Activated CD4-positive, alpha-beta T cell treated with anti-CD3 and anti-CD28 coated beads for 48 hours (primary cell): ENCODE measurements at places on chromosomes 16 and 17.
A peak's percentile ranks its signal among the peaks of the same experiment; 100 is the strongest.

DNA sequence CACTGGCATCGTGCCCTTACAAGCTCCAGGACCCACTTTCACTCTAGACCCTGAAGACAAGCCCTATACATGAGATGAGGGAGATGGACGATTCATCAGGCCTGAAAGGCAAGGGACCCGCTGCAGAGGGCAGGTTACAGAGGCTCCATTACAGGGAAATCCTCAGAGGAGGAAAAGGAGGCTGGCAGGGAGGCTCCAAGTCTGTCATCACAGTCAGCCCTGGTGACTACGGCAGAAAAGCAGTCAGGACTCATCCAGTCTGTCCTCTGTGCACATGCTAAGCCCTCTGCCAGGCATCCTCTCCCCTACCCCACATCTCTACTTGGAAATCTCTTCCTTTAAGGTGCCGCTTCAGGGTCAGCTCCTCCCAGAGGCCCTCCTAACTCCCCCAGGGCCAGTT, 197.7 kb upstream of the CDH5 start:
- no peak for DNase-seq

GRCh38 chr17:34226744-34227034, 28.4 kb upstream of the CCL2 start:
- DNase-seq, result no peak

DNA sequence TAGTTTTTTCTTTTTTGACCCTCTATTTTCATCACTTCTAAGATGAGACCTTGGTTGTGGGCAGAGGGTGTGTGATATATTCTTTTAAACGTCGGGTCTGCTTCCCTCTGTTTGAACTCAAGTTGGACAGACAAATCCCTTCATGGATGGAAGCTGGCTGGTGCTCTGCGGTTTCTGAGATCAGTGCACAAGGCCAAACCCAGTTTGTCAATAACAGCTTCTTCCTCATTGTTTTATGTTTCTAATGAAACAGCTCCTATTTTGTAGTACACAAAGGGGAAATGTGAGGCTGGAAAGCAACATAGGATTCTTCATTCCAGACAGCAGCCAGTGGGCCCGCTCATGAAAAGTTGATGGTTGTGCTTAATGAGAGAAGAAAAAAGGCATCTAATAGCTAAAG, 159.6 kb downstream of the PRKCA start:
- no peak for DNase-seq

GRCh38 chr17:17091856-17092756, 49.8 kb downstream of the MPRIP start:
- DNase-seq, result no peak

DNA sequence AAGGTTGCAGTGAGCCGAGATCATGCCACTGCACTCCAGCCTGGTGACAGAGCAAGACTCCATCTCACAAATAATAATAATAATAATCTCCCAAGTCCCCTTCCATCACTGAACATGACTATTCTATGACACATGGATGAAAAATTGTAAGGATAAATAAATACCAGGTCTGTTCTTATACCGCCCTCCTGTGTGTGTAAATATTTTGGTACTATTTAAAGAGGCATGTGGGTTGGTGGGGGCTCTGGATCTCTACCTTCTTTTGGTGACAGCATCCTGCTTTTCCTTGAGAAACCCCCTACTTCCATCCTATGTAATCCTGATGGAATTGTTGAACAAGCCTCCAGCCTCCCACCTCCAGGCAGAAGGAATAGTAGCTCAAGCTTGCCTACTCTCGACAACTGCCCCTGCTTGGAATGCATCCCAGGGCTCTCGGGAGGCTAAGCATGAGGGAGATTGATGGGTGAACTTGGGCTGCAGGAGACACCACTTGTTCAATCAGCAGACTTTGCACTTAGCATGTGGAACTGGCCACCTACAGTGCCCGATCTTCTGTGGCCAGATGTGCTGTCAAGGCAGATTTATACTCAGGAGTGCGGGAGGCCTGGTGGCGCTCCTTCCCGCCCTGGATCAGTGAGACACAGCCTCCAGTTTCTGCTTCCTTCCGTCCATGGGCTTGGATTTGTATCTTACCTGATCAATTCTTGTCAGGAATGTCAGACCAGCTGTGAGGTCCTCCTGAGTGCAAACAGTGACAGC, 287.4 kb downstream of the SLC39A11 start:
- DNase-seq, result no peak

- no peak for DNase-seq
Measured at GRCh38 chr17:57518587-57519581, 226.2 kb downstream of the CCDC182 start.

DNA sequence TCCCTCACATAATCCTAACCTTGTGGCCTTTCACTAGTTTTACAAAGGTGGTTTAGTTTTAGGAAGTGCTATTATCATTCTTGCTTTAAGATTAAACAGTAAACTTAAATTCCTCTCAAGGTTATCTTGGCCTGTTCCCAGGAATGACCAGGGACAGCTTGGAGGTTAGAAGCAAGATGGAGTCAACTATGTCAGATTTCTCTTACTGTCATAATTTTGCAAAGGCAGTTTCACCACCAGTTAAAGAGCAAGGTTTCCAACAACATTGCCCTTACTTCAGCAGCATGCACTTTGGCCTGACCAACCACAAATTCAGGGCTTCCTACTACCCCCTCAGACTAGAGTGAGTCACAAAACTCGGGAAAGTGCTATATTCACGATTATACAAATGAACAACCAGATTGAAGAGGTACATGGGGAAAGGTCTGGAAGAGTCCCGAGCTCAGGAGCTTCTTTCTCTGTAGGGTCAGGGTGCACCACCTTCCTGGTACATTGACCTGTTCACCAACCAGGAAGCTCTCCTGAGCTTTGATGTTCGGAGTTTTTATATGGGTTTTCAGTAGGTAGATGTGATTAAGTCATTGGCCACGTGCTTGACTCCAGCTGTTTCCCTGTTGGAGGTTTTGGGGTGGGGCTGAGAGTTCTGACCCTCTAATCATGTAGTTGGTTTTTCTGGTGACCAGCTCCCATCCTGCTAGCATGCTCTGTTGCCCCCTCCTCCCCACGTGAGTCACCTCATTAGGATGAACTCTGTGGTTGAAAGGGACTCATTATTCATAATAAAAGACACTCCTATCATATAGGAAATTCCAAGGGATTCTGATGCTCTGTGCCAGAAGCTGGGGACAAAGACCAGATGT, 19.4 kb downstream of the RHOT1 start:
- DNase-seq, result no peak

- DNase-seq, result no peak
Measured at GRCh38 chr17:27524594-27524993, 68.3 kb downstream of the KSR1 start.

DNA sequence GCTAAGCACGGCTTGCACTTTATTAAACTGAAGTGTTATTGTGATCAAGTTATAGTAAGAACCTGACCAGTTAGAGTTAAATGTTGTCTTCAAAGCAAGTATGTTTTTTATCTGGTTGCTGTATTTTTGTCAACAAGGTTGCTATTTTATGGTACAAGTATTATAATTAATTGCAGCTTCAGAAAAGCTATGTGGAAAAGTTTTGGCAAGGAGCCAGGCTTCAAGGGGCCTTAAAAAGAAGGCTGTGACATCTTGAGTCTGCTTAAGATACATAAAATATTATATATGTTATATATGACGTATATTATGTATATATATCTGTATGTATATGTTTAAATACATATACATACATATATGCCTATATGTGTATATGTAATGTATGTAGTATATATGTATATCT, 1461.2 kb upstream of the CDH8 start:
- DNase-seq, result no peak

GRCh38 chr17:12983991-12984884, 33.6 kb downstream of the ELAC2 start:
- DNase-seq, result no peak

GRCh38 chr17:73304971-73305812, 6.6 kb downstream of the CDC42EP4 start:
- no peak for DNase-seq

DNA sequence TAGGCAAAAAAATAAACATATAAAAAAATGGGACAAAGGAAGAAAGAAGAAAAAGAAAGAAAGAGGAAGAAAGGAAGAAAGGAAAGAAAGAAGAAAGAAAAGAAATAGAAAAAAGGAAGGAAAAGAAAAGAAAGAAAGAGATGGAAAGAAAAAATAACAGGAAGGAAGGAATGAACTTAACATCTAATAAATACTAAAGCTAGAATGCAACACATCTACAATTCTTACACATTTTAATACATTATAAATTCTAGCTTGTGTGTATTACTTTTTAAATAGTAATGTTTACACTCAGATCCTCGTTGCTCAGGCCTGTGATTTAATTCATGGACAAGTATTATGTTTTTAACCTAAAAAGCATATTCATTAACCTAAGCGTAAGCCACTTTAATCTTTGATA, 703.0 kb upstream of the KIF2B start:
- no peak for DNase-seq

- no peak for DNase-seq
Measured at GRCh38 chr17:32483451-32484019, 3.3 kb upstream of the CDK5R1 start.

- no peak for DNase-seq
Measured at GRCh38 chr16:80034948-80035663, 434.6 kb upstream of the MAF start.

DNA sequence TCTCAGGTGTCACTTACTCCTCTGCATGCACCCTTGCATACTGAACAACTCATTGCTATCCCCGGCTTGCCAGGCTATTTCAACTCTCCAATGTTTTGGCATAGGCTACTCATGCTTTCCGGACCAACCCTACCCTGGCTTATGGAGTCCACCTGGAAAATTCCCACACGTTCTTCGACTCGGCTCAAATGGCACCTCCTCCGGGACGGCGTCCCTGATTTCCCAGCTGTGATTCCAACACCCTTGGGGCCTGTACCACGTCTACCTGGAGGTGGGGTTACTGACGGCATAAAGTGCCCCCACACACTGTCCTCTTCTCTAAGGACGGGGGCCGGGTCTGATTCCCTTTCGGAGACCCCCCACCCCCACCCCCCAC, 498 bp downstream of the SMYD4 start:
- DNase-seq, result peak; percentile 16

GRCh38 chr16:11824362-11824761, 27.0 kb downstream of the RSL1D1 start:
- DNase-seq, result no peak

- DNase-seq, result peak; percentile 86
Measured at GRCh38 chr17:43398724-43399595, at the start of gene ARL4D. ARL4D (plus strand) TSS chr17:43398993; CDS start chr17:43399733, 740 bp downstream.

GRCh38 chr16:89407925-89408300, 82.4 kb downstream of the ANKRD11 start:
- no peak for DNase-seq

DNA sequence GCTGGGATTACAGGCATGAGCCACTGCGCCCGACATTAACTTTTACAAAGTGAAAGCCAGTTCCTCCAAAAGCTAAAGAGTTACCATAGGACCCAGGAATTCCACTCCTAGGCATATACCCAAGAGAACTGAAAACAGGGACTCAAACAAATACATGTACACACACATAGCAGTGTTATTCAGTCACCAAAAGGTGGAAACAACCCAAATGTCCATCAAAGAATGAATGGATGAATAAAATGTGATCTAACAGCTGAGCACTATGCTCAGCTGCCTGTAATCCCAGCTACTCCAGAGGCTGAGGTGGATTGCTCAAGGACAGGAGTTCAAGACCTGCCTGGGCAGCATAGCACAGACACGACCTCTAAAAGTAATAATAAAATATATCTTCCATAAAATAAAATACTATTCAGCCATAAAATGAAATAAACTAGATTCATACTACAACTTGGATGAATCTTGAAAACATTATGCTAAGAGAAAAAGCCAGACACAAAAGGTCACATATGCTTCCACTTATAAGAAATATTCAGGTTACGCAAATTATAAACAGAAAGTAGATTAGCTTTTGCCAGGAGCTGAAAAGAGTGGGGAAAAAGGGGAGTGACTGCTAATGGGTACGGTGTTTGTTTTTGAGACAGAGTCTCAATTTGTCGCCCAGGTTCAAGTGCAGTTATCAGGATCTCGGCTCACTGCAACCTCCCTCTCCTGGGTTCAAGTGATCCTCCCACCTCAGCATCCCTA, 9.3 kb upstream of the USP7 start:
- DNase-seq, result no peak

- peak; percentile 30 for DNase-seq
Measured at GRCh38 chr16:1612320-1613111, at the start of gene CRAMP1. CRAMP1 (plus strand) TSS chr16:1612360; CDS start chr16:1614640, 2,280 bp downstream.

DNA sequence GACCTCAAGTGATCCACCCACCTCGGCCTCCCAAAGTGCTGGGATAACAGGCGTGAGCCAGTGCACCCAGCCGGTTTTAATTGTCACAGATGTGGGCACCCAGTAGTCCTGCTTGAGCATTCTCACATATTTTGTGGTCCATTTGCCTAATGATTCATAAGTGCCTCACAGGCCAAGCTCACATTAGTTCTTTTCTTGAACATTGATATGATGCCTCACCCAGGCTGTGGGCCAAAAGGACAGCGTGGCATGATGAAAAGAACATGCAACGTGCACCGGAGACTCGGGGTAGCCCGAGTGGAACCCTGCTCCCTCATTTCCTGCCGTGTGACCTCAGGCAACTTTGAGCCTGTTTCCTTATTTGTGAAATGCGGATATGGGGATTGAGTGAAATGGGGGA, 181.9 kb downstream of the SNX29 start:
- DNase-seq, result no peak

DNA sequence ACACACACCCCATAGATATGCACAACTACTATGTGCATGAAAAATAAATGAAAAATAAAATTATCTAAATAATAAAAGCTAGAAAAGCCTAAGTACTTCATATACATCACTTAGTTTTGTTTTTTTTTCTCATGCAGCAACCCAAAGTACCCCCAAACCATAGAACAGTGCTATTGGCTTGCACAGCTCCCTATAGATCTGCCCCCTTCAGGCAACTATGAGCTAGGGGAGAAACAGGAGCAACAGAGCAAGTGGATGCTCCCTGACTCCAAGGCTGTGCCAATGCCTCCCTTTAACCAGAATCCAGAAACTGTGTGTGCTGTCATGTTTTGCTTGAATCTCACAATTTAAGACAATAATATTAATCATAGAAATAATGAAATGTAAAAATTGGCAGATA, 605.5 kb downstream of the TOX3 start:
- DNase-seq, result no peak

DNA sequence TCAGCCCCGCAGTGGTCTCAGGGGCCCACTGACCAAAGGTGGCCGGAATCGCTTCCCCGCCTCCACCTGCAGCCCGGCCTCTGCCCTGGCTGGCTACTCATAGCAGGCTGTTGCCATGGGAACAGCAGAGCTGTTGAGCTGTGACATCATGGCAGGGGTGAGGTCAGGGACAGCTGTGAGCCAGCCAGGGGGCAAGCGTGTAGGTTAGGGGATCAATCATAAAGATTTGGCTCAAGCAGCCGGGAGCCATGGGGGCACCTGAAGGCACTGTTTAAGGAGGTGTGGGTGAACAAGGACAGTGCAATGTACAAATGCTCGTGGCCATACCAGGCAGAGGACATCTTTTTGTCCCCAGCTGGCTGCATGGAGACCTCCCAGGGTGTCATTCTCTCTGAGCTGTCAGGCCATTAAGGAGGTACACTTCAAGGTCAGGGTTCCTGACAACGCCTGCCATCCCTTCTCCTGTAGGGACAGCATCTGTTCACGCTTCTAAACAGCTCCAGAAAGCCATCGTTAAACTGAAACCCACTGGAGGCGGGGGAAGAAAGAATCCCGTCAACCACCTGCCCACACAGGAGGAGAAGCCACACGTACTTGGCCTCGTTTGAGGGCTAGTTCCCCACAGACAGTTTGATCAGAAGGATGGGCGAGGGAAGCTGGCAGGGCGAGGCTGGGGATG, at the start of gene CEP295NL:
Gene CEP295NL, minus strand, starts transcription at position 101 of the 679 bp plus-strand sequence. CDS start 1,373 bp downstream, outside the sequence.
- peak; percentile 44 for DNase-seq

- DNase-seq, result no peak
Measured at GRCh38 chr16:1311738-1312466, 2.5 kb downstream of the UBE2I start.
